T-helper 2 cell (primary cell): ENCODE measurements at places on chromosomes 1 and 21.
A peak's percentile ranks its signal among the peaks of the same experiment; 100 is the strongest.

GRCh38 chr1:158819461-158820443, 11.4 kb upstream of the MNDA start:
- peak; percentile 96 for DNase-seq

DNA sequence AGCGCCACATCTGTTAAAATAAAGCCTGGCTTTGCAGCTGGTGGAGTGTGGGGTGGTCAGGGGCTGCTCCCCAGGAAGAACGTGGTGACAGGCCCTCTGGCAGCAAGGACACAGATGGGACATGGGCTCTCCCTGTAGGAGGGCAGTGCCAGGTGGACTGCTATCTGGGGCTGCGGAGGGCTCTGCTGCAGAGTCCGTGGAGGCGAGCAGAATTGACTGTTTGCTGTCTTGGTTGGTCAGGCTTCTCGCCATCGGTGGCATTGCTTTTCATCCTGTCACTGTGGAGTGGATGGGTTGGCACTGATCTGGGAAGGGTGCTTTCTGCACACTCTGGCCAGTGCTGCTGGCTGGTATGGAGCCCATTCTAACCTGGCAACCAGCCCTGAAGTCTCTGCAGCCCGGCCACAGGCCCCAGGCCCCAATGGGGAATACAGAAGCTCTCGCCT, 103.0 kb downstream of the LAMC2 start:
- no peak for DNase-seq

- DNase-seq, result no peak
Observed at GRCh38 chr1:169588785-169589485, 2.7 kb upstream of the F5 start.

- no peak for DNase-seq
Observed at GRCh38 chr1:12457771-12458170, 160.2 kb downstream of the DHRS3 start.

DNA sequence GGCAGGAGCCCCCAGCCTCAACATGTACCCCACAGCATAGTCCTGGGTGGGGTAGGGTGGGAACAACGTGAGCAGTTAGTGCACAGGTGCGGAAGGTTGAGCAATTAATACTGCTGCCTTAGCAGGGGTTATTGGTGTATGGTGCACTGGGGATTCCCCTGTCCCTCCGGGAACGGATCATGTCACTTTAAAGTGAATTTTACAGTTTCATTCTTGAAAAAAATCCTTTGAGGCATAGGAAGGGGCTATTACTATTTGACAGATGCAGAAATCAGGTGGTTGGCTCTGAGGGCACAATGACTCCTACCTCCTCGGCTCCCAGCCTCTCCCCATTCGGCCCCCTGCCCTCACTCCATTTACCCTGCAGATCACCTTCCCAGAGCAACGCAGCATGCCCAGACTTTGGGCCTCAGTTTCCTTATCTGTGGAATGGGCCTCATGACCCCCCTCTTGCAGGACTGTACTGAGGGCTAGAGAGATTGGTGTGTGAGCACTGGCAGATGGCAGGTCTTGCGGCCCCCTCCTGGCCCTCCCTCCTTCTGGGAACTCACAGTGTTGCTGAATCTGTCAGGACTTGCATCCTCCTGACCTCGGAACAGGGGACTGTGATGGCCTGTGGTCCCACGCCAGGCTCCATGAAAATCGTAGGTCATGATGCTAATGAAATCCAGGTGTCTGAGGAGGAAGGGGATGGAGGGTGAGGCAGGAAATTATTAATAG, 5.1 kb upstream of the MYBPH start:
- DNase-seq, result no peak

DNA sequence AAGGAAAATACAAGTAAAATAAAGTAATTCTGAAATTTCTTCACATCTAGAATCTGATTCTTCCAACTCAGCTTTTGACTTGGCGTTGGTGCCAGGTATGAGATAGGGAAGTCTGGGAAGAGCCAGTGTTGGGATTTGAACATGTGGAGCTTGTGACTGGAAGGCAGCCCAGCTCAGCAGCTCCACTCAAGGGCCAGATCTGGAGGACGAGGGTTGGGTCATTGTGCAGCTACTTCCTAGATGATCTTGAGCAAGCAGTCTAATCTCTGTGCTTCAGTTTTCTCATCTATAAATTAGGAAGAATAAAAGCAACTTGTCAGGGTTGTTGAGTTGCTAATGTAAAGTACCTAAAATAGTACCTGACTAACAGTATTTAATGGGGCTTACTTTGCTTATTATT, 5.0 kb downstream of the ADARB1 start:
- no peak for DNase-seq

DNA sequence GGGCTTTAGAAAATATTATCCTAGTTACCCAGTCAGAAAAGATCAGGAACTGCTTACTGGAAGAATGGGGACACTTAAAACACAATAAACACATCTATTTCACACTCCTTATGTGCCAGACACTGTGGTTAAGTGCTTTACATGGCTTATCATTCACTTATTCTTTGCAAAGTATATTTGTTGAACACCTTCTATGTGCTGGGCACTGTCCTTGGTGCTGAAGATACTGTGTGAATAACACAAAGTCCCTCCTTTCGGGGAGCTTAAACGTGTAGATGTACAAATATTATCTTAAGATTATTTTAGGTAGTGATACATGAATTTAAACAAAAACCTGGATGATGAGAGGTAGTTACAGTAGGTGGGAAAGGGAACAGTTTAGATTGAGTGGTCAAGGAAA, 169.3 kb downstream of the ST6GALNAC5 start:
- no peak for DNase-seq

DNA sequence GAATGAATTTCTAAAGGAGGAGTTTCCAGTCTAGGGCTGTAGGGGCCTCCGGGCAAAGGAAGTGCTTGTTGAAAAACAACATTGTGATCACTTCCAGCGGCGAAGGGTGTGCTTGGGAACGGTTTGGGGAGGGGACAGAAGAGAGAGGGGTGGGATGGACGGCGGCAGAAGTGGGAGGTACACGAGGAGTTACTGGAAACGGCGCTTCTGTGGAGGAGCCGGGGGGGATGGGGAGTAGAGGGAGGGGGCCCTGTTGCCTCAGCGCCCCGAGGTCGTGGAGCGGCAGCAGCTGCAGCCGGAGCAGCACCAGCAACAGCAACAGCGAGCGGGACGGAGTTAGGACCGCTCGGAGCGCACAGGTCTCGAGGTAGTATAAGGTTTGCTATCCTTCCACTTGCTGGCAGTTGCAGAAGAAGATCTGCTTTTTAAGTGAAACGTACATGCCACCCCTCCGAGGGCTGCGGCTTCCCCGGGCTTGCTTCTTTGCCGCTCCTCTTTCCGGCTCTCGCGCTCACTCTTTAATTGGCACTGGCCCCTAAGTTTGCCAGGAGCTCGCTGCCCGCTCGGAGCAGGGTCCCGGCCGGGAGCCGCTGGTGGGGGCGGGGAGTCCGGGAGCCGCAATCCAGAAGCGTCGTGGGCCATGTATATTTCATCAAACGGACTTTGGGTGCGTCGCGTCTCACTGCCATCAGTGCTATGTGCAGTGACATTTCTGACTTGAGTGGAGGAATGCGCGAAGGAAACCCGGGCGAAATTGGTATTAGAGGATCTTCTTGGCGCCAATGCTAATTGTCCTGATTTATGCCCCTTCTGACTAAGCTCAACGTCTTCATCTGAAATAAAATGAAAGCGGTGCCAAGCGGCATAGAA, 771 bp upstream of the NTNG1 start:
- no peak for DNase-seq

DNA sequence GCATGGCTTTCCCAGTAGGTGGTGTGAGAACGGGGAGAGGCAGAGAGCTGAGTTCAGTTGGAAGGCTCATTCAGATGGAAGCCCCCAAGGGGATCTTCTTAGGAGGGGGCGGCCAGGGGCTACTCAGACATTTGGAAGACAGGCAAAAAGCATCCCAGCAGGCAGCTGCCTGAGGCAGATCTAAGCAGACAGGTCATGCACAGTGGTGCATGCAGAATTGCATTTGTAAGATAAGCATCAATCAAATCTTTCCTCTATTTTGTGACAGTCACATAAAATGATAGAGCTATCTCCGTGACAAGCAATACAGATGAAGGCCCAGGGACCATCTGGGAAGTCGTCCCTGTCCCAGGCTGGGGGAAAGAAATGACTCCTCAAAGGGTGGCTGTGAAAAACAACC, 3.8 kb downstream of the RAB3B start:
- DNase-seq, result no peak

- DNase-seq, result no peak
Observed at GRCh38 chr1:56655991-56656613, 11.0 kb downstream of the PRKAA2 start.

DNA sequence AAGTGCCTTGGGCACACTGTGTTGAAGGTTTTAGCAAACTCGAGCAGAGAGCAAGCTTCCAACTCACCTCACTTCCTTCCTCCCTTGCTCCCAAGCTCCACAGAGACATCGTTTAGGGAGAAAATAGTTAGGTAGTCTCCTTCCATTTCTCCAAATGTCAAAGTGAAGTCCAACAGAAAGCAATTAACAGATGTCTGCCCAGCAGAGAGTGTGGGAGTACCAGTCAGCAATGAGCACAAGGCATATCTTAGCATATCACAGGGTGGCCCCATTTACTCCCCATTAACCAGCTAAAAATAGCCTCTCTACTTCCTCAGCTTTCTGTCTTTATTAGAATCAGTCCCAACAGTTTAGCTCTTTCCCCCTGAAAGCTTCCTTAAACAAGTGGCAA, 334.2 kb upstream of the CAMK1G start:
- no peak for DNase-seq
